Tongue (tissue), 3 donors: ENCODE measurements at places on chromosomes 5 and 9. TPM values are rescaled to one million over a fixed set of nuclear protein-coding genes. Genes with fewer than 3 reads are reported as not detected.

The MARCOL gene
- not detected for total RNA-seq

The DRD1 gene
- 0.21 TPM for total RNA-seq

The NFIB gene
- total RNA-seq = 161 TPM

The RNF183 gene
- total RNA-seq = 0.21 TPM

The ACER2 gene
- total RNA-seq = 1.7 TPM

The CDKN2B gene
- 2.2 TPM for total RNA-seq

The C5 gene
- 9.2 TPM for total RNA-seq

The COX7C gene
- total RNA-seq = 404 TPM

The SLC36A1 gene
- 8.0 TPM for total RNA-seq

The BARHL1 gene
- not detected for total RNA-seq

The ZDHHC11 gene
- 25.2 TPM for total RNA-seq
